AG04450 (cell line): ENCODE measurements at places on chromosomes 1 and 21. TPM values are rescaled to one million over a fixed set of nuclear protein-coding genes. Genes with fewer than 3 reads are reported as not detected.

The CDK11B gene
- polyA plus RNA-seq: 6.7 and 13.3 TPM in 2 replicates

The A3GALT2 gene
- polyA plus RNA-seq: not detected in 2 replicates

The ARHGAP29 gene
- 21.3 and 30.4 TPM in 2 replicates for polyA plus RNA-seq

The TTC34 gene
- 0.06 TPM in 2 replicates for polyA plus RNA-seq

The AMY2B gene
- polyA plus RNA-seq: 0.91 and 1.1 TPM in 2 replicates

The CNR2 gene
- polyA plus RNA-seq: not detected in 2 replicates

The ZBTB8B gene
- polyA plus RNA-seq: not detected in 2 replicates

The TNFRSF18 gene
- polyA plus RNA-seq: 1.0 and 2.1 TPM in 2 replicates

The SPATA45 gene
- polyA plus RNA-seq: not detected in 2 replicates

The CCDC24 gene
- polyA plus RNA-seq: 1.1 and 1.6 TPM in 2 replicates

The SDCCAG8 gene
- polyA plus RNA-seq: 29.9 and 34.1 TPM in 2 replicates

The S100A7A gene
- polyA plus RNA-seq: not detected in 2 replicates
